ENCODE measurements at places on chromosomes 7 and 10.

DNA sequence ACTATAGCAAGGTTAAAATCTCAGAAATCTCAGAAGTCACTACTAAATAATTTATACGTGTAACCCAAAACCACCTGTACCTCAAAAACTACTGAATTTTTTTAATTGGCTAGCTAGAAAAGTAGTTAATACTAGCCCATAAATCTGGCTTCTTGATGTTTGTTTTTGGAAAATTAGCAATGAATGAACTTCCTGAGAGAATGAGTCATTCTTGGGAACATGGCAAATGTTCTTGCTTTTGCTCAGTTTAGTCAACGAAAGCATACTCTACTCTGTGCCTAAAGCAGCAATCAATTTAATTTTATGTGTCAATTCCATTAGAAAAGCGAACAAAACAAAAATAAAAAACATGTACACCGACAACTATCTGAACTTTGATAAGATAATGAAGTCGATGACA, 69.2 kb downstream of the SEMA3E start:
- DNase-seq: no peak

DNA sequence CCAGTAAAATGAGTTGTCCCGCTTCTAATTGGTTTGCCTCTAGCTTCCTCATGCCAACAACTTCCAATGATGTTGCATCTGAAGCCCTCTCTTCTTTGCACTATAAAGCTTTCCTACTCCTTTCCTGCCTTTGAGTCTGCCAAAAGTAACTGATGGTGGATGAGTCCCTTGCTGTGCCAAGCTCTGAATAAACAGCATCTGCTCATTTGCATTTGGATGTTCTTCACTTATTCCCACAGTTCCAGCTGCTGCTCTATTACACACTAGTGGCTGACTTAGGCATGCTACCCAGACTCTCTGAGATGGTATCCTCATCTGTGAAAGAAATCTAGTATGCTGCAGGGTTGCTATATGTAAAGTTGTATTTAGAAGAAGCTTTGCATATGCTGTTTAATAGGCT, 24.9 kb downstream of the SFR1 start:
- no peak for DNase-seq

DNA sequence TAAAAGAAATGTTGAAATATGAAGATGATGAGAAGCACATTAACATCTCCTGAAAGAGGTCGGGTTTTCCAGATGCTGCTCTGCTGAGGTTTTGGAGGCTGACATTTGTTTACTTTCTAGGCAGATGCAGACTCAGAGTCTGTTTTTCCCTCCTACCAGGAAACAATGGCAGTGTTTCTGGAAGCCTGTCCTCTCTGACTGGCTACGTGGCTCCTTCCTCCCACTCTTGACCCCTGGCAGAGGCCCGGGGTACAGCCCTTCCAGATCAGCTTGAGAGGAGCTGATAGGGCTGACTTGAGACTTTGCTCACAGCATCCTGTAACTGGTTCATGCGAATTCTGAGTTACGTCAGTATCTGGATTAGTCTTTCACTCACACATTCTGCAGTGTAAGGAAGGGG, 41.1 kb upstream of the IL15RA start:
- DNase-seq: no peak

DNA sequence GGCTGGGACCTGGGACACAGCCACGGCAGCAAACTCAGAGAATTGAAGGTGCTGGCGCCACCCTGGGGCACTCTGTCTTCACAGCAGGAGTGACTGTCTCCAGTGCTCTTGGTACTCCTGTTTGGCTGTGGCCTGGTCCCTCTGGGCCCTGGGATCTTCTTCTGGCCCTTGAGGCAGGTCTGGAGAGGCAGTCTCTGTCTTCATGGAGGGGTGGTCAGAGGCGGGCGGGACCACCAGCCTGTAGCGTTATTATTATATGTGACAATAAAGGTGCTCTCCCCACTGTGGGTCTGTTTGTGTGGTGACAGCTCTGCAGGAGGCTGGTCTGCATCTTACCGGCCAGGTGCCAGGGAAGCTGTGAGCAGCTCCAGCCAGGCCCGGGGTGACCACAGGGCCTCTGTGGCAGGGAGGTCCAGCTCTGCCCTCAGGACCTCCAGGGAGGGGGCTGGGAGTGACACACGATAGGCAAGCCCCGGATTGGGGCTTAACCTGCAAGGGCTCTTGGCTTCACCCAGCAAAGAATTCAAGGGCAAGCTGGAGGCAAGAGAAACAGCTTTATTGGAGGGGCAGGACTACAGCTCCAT, 70.3 kb downstream of the MYL10 start:
- no peak for DNase-seq
